ENCODE measurements at places on chromosomes 12 and 14.

DNA sequence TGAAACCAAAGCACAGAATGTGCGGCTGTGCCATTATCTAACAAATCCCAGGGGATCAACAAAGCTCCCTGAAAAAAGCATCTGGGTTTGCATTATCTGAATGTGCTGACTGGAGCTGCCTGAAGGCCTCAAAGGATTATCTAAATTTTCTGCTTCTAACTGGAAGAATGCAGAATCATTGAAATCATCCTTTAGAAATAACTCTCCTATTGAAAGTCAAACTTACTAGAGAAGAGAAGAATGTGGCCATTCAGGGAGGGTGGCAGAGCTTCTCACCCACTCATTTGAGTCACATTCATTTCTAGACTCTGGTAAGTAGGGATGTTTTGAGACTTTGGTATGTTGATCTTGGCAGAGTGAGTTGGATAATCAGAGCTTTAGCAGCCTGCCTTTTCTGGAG lies 220.6 kb upstream of the RGS6 start:
- no peak for DNase-seq

- DNase-seq: no peak
Observed at GRCh38 chr12:12445882-12446181, 89.0 kb downstream of the BORCS5 start.

DNA sequence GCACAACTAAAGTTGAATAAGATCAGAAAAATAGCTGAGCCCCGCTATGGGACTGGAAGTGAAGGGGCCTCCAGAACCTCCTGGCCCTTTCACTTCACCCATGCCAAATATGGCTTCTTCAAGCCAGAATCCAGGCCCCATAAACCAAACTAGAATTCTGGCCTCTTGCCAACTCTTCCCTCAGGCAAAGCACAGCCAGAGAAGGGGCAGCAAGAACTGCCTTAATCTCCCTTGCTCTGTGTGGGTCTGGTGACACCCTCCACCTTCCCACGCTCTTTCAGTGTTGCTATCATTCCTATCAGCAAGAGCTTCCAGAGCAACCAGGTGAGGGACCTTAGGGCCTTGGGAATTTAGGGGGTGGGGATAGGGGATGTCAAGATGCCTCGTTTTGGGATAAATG lies 3.1 kb upstream of the PNMA1 start:
- DNase-seq: no peak

- DNase-seq: no peak
Observed at GRCh38 chr14:63890553-63890952, 37.7 kb downstream of the SYNE2 start.

DNA sequence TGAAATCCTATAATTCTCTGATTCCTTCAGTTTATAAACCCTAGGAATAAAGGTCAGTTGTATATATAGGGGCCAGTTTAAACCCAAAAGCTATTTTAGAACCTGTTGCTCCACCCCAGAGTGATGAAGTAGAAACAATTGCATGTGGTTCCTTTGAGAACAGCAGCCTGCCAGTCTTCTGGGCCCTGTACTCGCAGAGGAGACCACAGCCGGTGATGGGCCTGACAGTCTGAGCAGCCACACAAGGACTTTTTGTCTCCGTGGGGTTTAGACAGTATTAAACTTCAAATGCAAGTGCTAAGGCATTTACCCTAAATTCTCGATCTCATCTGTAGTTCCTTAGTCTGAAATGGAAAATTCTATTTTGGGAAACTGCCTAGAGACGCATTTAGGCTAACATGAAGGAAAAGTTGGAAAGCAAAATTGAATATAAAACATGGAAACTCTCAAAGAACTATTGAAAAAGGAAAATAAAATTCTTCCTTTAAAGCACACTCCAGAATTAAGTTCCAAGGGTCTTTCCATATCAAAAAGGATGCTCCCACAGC lies 80.6 kb downstream of the PRICKLE1 start:
- DNase-seq: no peak

- peak; percentile 47 for DNase-seq
Observed at GRCh38 chr12:25322918-25323531, 72.3 kb upstream of the KRAS start.

DNA sequence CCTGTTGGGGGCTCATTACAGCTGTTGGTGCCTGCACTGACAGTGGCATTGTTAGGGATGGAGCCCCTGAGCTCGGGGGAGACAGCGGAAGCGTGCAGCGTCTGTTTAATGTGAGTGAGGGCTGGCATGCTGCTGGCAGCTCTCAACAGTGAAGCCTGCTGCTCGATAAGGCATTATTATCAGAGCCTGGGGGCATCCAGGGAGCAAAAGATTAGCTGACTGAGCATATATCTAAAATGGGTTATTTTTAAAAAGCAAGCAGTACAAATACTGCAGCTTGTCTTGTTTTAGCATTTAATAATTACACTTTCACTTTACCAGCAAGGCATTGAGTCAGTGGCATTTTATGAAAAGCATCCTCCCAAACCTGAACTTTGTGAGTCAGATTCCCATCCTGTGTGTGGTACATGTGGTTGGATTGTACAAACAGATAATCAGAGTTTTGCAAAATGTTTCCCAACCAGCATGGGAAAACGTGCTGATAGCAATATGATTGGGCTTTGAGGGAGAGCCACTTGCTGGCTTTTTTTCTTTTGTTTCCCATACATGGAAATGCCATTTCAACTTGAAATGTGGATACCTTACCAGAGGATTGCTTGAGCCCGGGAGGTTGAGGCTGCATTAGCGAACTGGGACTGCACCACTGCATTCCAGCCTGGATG lies 150.8 kb downstream of the PRKCH start:
- DNase-seq: peak; percentile 22

- DNase-seq: peak; percentile 45
Observed at GRCh38 chr14:64707661-64708060, 3.4 kb downstream of the PLEKHG3 start.

DNA sequence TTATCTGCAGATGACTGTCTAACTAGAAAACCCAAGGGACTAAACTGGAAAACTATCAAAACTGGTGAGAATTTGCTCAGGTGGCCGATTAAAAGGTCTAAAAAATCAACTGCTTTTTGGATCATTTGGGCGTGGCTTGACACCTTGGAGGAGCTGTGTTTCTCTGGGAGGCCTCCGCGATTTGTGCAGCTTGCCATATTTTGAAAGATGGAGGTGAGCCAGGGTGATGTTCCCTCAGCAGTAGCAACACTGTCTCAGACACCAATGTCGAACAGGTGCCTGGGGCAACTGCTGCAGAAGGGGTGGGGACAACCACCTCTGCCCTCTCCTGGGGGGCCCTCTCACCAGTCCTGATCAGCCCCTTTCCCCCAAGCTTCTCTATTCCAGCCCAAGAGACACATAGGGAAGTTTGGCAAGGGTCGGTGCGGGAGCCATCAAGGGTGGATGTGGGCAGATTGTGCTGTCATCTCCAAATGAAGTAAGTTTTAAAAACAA lies 3.8 kb downstream of the CCDC177 start:
- DNase-seq: no peak

DNA sequence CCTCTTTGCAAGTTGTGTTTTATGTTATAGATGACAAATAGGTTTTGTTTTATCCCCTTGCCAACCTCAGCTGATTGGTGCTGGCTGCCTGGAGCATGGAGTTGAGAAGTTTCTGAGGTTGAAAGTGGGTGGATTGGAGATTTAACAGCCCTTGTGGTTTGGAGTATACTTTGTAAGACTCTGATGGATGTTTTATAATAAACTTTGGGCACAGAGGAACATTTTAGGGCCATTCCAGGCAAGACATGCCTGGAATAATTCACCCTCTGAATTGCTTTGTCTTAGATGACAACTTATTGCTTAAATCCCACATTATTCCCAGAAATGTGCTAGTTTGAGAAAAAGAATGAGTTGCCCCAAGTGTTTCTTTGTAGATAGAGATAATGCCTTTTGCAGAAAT lies 158.9 kb downstream of the SLC5A8 start:
- no peak for DNase-seq

DNA sequence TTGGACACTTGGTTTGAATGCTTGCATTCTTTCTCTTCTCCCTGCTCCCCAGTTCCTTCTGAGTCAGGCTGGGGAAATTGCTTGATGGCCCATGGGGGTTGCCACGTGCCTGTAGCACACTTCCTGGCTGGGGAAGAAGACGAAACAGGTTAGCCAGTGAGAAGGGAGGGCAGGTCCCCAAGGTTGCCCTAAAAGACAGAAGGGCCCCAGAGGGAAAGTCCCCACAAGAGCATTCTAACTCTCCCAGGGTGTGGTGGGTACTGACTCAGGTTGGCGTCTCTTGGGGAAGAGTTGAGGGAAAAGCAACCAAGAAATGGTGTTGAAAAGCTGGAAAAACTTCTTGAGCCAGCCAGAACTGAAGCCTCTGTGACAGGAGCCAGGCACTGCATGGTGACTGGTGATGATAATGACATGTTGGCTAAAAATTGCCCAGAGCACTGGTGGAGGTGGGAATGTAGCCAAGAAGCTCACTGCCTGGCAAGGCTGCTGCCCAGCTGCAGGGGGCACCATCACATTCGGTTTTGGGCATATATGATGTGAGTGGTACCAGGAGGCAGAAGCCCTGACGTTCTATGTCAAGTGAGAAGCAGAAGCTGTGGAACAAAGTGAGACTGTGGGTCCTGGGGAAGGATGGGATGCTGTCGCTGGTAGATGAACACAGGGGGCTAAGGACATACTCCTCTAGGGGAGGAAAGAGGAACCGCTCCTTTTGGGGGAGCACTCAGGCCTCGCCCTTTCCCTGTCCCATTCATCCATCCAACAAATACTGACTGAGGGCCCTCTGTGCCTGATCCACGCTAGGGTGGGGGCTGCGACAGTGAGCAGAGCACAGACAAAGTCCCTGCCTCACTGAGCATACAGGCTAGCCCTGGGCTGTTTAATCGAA lies 8.1 kb upstream of the RABGGTA start:
- no peak for DNase-seq

- DNase-seq: no peak
Observed at GRCh38 chr12:46124132-46124847, 133.9 kb upstream of the SCAF11 start.

GRCh38 chr14:101505236-101505970 lies 55.9 kb upstream of the DIO3 start:
- DNase-seq: no peak

GRCh38 chr14:47422191-47422590 lies 253.2 kb downstream of the MDGA2 start:
- no peak for DNase-seq

DNA sequence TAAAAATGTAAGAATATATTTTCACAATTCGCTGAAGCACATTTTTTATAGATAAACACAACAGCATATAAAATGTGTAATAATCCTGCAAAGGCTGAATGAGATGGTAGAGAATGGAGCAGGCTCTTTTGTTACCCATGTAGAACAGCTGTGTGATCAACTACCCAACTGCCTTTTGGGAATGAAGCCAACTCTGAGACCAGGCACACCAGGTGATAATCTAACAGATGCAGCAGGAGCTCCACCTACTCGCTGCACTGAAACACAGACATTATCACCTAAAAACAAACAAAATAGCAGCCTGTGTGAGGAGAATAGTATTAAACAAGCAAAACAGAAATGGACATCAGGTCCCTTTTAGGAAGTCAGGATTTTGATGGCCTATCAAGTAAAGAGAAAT lies 183.3 kb downstream of the CCDC59 start:
- DNase-seq: no peak

- no peak for DNase-seq
Observed at GRCh38 chr14:33837943-33838683, 112.8 kb downstream of the EGLN3 start.

GRCh38 chr14:75428230-75429104 lies 645 bp downstream of the JDP2 start:
- peak; percentile 8 for DNase-seq

DNA sequence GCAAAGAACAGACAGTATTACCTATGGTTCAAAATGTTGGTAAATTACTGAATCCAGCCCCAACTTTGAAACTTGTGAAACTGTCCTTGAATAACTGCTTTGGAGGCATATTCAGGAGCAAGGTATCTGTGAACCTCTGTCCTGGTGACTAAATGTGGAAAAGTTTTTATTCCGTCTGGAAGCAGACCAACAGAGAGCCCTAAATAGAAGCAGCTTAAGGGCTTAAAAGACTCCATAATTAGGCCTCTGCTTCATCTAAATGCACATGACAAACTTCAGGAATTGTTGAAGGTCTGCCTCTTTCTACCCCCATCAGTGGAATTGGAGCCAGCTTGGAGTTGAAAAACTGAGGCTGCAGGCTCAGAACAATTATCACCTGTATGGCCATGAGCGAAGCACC lies 276.5 kb downstream of the KCNH5 start:
- no peak for DNase-seq

DNA sequence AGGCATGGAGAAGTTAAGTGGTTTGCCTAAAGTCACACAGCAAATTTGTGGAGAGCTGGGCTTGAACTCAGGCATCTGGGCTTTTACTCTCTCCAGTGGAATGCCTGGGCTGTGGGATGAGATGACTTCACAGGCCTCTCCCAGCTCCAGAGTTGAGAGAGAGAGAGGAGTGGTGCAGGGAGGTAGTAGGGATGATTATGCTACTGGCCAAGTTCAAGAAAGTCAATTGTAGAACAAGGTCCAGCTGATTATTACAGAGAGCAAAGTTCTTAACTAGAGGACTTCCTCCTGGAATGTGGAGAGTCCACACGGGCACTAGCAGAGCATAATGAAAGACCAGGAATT lies 769 bp upstream of the EMP1 start:
- peak; percentile 56 for DNase-seq

DNA sequence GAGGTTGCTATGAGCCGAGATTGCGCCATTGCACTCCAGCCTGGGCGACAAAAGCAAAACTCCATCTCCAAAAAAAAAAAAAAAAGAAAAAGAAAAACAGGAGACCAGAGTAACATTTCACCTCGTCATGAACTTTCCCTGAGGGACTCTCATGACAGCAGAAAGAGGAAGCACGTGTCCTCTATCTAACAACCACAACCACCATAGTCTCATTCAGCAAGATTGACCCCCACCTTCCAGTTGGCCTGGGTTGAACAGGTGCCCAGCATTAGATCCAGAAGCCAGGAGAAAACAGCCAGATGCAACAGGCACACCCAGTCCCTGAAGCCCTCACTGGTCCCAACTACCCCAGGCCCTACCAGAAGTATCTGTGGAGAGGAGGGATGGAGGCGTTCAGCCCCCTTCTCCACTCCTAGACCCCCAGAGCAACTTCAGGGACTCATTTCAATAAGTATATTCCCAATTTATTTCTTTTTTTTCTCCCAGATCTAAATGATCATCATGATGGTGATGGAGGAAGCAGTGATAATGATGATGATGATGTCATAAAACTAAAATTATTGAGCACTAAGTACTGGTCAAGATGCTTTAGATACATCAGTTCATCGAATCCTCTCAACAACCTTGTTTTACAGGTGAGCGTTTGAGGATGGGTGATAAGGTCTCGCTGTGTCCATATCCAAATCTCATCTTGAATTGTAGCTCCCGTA lies 235.0 kb downstream of the EFCAB11 start:
- DNase-seq: no peak

DNA sequence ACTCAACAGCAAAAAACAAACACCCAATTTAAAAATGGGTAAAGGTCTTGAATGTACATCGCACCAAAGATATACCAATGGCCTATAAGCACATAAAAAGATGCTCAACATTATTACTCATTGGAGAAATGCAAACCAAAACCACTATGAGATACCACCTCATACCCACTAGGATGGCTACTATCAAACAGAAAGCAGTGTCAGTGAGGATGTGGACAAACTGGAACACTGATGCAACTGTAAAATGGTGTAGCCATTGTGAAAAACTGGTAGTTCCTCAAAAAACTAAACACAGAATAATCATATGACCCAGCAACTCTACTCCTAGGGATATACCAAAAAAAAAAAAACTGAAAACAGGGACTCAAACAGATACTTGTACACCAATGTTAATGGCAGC lies 49.3 kb downstream of the CDK17 start:
- no peak for DNase-seq
